ENCODE measurements at places on chromosomes 4 and X.
A peak's percentile ranks its signal among the peaks of the same experiment; 100 is the strongest.

- DNase-seq, result no peak
Measured at GRCh38 chr4:89314291-89314690, 6.7 kb upstream of the GPRIN3 start.

DNA sequence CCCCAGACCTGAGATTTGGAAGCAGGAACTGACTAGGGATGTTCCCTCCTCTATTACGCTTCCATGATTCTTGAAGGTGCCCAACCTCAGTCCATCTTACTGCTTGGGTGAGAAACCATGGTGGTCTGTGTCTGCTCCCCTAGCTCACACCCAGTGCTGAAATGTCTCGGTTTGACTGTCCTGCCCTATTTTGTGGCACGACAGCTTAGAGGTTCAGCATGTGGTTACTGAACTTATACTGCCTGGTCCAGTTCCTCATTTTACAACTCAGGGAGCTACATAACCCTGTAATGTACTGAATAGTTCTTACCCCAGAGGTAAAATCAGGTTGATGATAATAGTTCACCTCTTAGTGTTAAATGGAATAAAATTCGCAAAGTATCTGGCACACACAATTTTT is 203.1 kb downstream of the RBM46 start:
- DNase-seq, result no peak

- no peak for DNase-seq
Measured at GRCh38 chrX:107610667-107611066, 17.6 kb upstream of the PRPS1 start.

- DNase-seq, result no peak
Measured at GRCh38 chr4:84443523-84443922, 55.6 kb downstream of the NKX6-1 start.

DNA sequence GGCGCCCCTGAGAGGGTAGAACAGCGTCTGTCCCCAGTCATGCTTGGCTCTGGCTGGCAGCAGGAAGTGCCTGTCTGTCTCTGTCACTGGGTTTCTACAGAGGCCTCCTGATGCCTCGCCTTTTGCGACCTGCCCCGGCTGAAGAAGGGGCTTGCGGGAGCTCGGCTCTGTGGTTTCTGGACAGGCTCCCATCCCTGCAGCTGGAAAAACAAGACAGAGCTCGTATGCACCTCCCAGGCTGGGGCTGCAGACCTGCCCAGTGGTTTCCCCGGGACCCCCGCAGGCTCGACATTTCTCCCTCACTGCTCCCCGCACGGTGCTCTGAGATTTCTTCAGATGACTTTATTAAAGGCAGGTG is 57.0 kb upstream of the SORCS2 start:
- DNase-seq, result peak; percentile 86

- no peak for DNase-seq
Measured at GRCh38 chrX:20995829-20996228, 378.4 kb upstream of the CNKSR2 start.

GRCh38 chrX:111581086-111581485 is 69.6 kb downstream of the SERTM2 start:
- peak; percentile 43 for DNase-seq

DNA sequence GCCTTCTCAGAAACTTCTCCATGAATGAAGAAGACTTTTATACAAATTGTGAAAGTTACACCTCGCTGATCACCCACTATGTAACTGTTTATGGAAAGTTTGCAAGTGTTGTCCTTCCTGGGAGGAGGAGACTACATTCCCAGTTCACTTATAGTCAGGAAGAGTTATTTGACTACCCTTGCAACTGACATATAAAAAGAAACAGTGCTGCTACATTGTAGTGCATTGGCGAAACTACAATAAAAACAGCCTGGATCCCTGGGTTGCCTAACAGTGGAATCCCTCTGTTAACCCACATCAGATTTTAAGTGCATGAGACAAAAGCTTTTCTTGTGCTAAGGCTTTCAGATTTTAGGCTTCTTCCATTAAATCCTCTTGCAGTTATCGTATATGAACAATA is 30.4 kb downstream of the MAGEB10 start:
- no peak for DNase-seq

DNA sequence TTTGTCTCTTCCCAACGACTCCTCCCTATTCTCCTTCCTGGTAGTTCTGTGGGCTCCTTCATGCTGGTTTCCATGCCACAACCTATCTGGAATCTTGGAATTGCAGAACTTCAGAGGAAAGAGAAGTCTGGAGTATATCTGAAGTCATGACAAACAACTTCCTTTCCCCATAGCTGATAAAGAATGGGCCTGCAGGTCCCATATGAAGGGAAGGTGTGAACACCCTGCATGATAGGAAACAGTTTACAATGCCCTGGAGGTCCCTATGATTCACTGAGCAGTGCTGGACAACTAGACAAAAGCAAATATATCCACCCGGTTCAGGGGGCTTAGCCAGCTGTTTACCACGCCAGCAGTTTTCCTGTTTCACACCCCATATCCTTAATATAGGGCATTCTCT is 19.4 kb downstream of the FAM9C start:
- no peak for DNase-seq

DNA sequence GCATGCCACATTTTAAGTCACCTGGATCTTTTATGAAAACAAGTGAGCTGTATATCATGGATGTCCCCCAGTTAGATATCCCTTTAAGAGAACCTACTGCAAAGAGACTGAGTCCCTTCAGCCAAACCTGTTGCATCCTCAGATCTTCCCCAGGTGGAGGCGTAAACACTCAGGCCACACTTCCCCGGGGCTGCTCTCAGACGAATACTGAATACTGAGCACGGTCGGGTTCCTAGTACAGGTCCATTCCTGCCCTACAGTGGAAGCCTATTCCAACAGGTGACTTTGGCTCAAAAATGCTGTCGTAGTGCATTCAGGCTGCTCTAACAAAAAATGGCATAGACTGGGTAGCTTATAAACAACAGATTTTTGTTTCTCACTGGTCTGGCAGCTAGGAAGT is 320.2 kb upstream of the CLNK start:
- no peak for DNase-seq

- no peak for DNase-seq
Measured at GRCh38 chrX:94645726-94646125, 971.7 kb downstream of the FAM133A start.

DNA sequence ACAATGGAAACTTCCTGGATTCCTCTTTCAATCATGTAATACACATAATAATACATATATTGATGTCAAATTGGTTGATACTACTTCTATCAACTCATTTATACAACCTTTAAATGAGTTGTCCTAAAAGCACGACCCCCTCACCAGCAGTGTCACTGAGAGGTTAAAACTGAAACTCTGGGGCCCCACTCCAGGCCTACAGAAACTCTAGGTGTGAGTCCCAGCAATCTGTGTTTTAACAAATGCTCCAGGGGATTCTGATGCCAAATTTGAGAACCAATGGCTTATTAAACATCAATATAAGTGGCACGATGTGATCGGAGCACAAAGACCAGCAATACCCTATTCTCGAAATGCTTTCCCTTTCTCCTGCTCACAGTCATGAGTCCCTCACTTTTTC is 47.9 kb downstream of the ATP8A1 start:
- DNase-seq, result no peak

DNA sequence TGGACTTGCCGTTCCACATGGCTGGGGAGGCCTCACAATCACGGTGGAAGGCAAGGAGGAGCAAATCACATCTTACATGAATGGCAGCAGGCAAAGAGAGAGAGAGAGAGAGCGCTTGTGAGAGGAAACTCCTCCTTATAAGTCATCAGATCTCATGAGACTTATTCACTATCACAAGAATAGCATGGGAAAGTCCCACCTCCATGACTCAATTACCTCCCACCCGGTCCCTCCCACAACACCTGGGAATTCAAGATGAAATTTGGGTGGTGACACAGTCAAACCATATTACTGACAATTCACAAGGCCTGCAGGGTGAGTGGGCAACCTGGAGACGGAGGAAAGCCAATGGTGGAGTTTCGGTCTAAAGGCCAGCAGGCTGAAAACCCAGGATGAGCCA is 394.3 kb upstream of the TRAM1L1 start:
- no peak for DNase-seq

DNA sequence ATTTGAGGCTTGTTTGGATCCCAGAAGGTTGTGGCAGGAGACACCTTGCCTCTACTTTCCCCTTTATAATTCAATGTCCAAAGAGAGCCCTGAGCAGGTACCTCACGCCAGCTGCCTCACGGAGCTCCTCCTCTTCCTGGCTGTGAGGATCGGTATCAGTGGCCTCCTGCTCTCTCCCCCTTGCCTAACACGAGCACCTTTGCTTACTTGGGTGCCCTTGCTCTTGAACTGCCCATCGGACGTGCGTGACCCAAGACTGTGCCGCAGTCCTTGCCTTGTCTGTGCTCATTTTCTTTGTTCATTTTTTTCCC is 27.8 kb upstream of the MSANTD1 start:
- DNase-seq, result no peak

GRCh38 chr4:46937493-46937892 is 28.4 kb upstream of the COX7B2 start:
- DNase-seq, result peak; percentile 62

DNA sequence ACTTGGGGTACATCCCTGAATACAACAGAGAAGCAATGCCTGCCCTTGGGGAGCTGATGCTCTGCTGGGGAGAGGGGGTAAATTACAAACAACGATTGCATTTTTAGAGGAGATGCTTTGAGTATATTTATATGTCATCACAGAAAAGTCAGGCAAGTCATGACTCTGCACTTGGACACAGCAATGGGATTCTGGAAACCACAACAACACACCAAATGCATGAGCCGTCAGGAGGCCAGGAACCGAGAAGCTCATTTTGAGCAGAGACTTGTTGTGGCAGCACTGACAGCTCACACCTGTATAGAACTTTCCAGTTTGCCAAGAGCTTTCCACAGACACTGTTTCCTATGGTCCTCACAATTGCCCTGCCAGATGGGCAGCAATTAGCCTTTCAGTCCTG is 113.2 kb upstream of the RBPJ start:
- DNase-seq, result no peak

GRCh38 chr4:159105761-159106243 is 2.9 kb downstream of the RAPGEF2 start:
- peak; percentile 66 for DNase-seq

DNA sequence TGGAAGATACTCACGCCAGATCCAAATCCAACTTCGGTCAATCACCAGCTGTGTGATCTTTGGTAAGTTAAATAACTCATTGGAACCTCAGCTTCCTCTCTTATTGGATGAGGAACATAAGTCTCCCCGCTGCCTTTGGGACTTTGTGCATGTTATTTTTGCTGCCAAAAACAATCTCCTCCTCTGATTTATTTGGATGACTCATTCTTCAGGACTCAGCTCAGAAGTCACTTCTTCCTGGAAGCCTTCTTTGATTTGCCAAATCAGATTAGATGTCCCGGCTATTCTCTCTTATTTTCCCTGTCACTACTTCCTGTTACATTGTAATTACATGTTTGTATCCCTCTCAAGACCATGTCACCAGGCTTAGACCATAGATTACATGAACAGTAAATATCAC is 138.0 kb upstream of the BOD1L1 start:
- no peak for DNase-seq

- no peak for DNase-seq
Measured at GRCh38 chrX:7318661-7319060, 170.7 kb upstream of the PUDP start.

GRCh38 chr4:148944839-148945219 is 502.6 kb upstream of the NR3C2 start:
- no peak for DNase-seq

DNA sequence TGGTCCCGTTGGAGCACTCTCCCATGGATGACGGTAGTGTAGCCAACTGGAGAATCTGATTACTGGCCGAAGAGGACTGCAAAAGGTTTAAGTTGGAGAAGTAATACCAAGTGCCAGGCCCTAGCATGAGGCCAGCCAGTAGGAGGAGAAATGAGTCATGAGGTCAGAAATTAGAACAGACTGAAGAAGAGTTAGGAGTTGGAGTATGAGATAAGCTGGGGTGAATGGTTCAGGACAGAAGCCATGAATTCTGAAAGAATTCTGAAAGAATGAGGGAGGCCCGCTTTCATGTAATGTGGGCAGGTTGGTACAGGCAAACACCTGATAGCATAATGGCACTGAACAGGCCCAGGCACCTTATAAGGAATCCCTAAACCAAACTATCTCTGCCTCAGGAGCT is 18.4 kb upstream of the STK26 start:
- DNase-seq, result peak; percentile 2

GRCh38 chrX:129956765-129957164 is 25.7 kb upstream of the BCORL1 start:
- no peak for DNase-seq

DNA sequence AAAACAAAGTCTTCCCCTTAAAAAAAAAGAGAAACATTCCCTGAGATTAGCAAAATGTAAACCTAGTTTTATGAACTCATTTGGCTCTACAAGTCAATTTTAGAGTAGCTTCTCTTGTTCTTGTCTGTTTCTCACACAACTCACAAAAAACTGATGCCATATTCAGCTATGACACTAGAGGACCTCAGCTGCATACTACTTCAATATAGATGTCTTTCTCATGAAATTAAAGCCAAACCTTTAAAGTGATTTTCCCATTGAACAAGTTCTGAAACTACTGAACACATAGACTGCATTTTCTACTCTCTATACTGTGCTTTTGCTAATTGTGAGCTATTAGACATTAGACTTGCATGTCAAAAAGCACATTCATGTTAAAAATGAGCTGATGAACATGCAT is 49.8 kb downstream of the TBCK start:
- peak; percentile 86 for DNase-seq

GRCh38 chr4:40576651-40577480 is 52.8 kb downstream of the RBM47 start:
- DNase-seq, result peak; percentile 72

GRCh38 chr4:11468901-11469300 is 40.2 kb upstream of the HS3ST1 start:
- no peak for DNase-seq

DNA sequence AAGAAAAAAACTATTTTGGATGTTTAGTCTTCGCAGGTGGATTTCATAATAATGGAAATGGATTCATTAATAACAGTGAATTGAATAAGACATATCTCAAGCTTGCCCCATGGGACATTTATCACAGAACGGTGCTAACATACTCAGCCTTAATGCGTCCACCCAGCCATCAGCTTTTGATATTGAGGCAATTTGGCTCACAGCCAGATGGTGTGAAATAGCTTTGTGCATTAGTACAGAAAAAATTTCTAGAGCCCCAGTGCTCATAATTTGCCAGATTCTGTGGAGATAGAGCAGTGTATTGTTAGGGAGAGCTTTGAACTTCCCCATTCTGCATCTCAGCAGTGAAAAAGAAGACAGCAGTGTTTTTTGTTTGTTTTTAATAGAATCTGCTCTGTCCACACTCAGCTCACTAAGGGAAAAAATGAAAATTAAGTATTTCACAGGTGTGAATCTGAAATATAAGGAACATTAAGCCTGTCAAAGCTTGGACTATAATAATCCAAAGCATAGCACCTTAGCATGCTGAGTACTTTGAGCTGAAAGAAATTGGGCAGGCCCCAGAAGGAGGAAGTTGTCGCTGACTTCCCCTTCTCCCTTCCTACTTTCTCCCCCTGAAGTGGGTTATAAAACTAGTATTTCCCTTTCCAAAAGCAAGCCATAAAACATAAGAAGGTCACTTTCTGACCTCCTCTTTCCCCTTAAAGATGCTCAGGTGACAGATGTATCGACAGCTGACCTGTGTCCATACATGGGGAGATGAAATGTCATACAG is 295.8 kb downstream of the MAGEB5 start:
- no peak for DNase-seq

Measured in choroid plexus epithelial cell (primary cell).